ENCODE measurements at places on chromosomes 3 and 15.

- H3K4me1 ChIP-seq = no peaks in the 10 kb centered on the region
- no peak for DNase-seq
- no peak overlapping the region for H3K4me3 ChIP-seq
- no peak overlapping the region for H3K27ac ChIP-seq
- H3K27me3 ChIP-seq = peaks cover 69% of the 10 kb centered on the region
- H3K36me3 ChIP-seq = no peaks in the 10 kb centered on the region
Measured at GRCh38 chr3:113218681-113219045, 7.3 kb downstream of the BOC start.

- no peak overlapping the region for H3K4me3 ChIP-seq
- no peak overlapping the region for H3K27ac ChIP-seq
- peaks cover 47% of the 10 kb centered on the region for H3K27me3 ChIP-seq
- no peaks in the 10 kb centered on the region for H3K36me3 ChIP-seq
- DNase-seq = no peak
Measured at GRCh38 chr15:71674354-71674753, 136.0 kb upstream of the NR2E3 start.

GRCh38 chr3:12918231-12918630, 76.9 kb upstream of the RPL32 start:
- H3K4me3 ChIP-seq = no peak overlapping the region
- H3K36me3 ChIP-seq = peaks cover 57% of the 10 kb centered on the region
- H3K4me1 ChIP-seq = peaks cover 34% of the 10 kb centered on the region
- no peak for DNase-seq
- no peaks in the 10 kb centered on the region for H3K27me3 ChIP-seq

GRCh38 chr15:32972686-32973085, 221.8 kb downstream of the FMN1 start:
- H3K4me3 ChIP-seq = no peak overlapping the region
- H3K27ac ChIP-seq = no peak overlapping the region

GRCh38 chr3:195425849-195426248, 17.0 kb downstream of the ACAP2 start:
- peaks cover 34% of the 10 kb centered on the region for H3K4me1 ChIP-seq
- no peak overlapping the region for H3K27ac ChIP-seq
- peak overlapping the region; percentile 1 for H3K4me3 ChIP-seq
- H3K36me3 ChIP-seq = peaks cover 4% of the 10 kb centered on the region
- H3K27me3 ChIP-seq = no peaks in the 10 kb centered on the region
- DNase-seq = no peak

- no peaks in the 10 kb centered on the region for H3K27me3 ChIP-seq
- no peaks in the 10 kb centered on the region for H3K36me3 ChIP-seq
- H3K27ac ChIP-seq = no peak overlapping the region
- H3K4me1 ChIP-seq = no peaks in the 10 kb centered on the region
Measured at GRCh38 chr3:146326875-146327543, 76.1 kb upstream of the PLSCR4 start.

DNA sequence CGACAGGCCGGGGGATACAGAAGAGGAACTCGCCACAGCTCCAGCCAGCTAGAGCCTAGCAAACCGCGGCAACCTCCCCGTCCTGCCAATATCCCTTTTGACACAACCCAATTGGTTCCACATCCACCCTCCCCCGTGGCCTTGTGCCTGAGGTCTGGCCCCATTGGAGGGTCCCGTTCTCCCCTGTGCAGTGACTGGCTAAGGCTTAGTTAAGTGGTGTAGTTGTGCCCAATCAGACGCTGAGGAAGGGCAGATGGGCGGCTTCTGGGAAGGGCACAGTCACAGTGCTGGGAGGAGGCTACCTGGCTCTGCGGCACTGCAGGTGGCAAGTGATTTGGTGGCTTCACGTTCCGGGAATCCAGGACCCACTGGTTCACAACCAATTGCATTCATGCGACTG, 78.6 kb downstream of the SNRK start:
- no peak for DNase-seq
- H3K4me3 ChIP-seq = no peak overlapping the region
- H3K36me3 ChIP-seq = peaks cover 8% of the 10 kb centered on the region
- H3K27ac ChIP-seq = peak overlapping the region; percentile 20
- peaks cover 29% of the 10 kb centered on the region for H3K4me1 ChIP-seq

GRCh38 chr3:66991459-66991858, 6.6 kb upstream of the KBTBD8 start:
- no peaks in the 10 kb centered on the region for H3K4me1 ChIP-seq
- no peak for DNase-seq
- peaks cover 27% of the 10 kb centered on the region for H3K27me3 ChIP-seq
- no peaks in the 10 kb centered on the region for H3K36me3 ChIP-seq
- H3K4me3 ChIP-seq = no peak overlapping the region
- no peak overlapping the region for H3K27ac ChIP-seq

DNA sequence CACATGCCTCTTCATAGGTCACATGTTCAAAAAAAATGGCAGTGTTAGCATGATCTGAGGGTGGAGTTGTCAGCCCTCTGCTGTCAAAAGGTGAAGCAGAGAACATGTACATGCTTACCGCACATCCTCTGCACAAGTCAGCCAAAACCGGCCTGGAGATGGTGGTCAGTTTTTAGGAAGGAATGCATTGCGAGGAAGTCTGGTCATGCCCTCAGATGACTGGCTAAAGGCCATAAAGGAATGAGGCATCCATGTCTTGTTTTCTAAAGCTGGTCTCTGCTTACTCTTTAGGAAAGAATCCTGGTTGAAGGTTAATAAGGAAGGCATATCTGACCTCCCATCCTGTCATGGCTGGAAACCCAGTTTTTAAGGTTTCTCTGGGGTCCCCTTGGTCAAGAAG, 292.0 kb upstream of the CCDC54 start:
- no peak for DNase-seq
- H3K27ac ChIP-seq = no peak overlapping the region
- peaks cover 14% of the 10 kb centered on the region for H3K27me3 ChIP-seq
- no peaks in the 10 kb centered on the region for H3K4me1 ChIP-seq
- no peak overlapping the region for H3K4me3 ChIP-seq

GRCh38 chr15:90078965-90079364, 23.3 kb downstream of the IDH2 start:
- peaks cover 20% of the 10 kb centered on the region for H3K36me3 ChIP-seq
- DNase-seq = no peak
- no peaks in the 10 kb centered on the region for H3K4me1 ChIP-seq
- no peak overlapping the region for H3K27ac ChIP-seq

GRCh38 chr15:29024662-29025061, 138.9 kb downstream of the APBA2 start:
- H3K36me3 ChIP-seq = no peaks in the 10 kb centered on the region
- no peak for DNase-seq
- H3K4me3 ChIP-seq = no peak overlapping the region
- H3K27ac ChIP-seq = no peak overlapping the region

DNA sequence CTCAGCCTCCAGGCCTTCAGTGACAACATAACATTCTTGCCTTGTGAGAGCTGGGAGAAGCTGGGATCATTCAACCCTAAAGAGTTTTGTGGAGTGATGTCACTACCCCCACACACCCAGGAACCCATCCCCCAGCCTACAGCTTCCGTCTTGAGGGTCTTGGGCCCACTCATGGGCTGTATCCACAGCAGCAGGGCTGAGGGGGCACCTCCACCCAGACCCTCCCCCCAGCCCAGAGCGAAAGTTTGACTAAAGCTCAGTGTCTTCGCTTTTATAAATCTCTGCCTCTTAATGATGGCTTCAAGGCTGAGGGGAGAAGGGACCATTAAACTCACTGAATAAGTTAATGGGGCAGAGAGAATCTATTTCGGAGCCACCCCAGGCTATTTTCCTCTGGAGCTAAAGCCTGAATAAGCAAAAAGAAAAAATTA, 23.8 kb downstream of the NTRK3 start:
- no peak for DNase-seq
- no peak overlapping the region for H3K4me3 ChIP-seq
- no peaks in the 10 kb centered on the region for H3K4me1 ChIP-seq
- H3K36me3 ChIP-seq = peaks cover 3% of the 10 kb centered on the region

DNA sequence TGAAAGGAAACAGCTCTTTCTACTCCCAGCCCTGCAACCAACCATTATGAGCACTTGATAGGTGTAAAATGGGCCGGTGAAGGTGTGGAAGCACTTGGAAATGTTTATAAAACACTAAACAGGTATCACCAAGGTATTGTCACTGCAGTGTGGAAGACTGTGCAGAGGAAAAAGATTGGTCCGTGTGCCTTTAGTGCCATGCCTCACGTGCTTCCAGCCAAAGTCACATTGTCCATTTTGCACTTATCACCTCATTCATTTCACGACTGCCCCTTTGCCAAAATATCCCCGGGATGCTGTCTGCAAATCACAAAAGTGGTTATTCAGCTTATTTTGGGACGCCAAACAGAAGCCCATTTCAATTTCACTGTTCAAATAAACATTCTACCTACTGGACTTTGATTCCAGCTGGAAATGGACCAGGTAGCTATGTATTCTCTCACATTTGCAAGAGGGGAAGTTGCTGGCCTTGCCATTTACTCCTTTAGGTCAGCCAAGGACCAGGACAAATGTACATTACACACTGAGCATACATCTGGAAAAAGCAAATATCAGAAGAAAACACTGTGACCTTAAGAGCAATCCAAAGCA, 58.4 kb downstream of the ARRDC4 start:
- no peaks in the 10 kb centered on the region for H3K27me3 ChIP-seq
- H3K4me1 ChIP-seq = no peaks in the 10 kb centered on the region
- DNase-seq = no peak
- H3K36me3 ChIP-seq = no peaks in the 10 kb centered on the region

- DNase-seq = no peak
- H3K36me3 ChIP-seq = peaks cover 2% of the 10 kb centered on the region
- H3K27ac ChIP-seq = no peak overlapping the region
Measured at GRCh38 chr3:106305882-106306435, 437.1 kb upstream of the CBLB start.

DNA sequence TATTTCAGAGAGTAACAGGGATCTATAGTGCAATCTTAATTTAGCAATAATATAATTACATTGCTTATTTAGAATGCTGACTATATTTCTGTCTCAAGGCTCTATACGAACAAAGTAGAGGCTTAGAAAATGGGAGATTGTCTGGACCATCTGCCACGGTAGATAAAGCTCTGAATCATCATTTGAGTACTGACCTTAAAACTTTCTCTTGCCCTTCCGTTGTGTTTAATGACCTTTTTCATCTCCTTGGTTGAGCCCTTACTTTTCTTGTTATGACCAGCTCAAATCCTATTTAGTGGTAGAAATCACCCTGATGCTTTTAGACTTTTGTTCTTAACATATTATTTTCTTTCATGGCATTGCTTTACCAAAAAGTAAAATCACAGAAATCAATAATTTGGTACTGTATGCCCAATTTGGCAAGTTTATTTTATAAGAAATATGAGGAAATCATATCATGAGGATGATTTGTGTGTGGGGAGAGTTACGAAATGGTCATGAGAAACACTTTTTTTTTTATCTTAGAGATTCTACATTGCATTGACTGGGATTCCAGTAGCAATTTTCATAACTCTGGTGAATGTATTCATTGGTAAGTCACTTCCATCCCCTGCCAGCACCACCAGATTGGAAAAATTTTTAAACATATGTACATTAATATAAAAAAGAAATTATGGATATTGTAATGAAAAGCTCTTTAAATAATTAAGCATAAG, 11.0 kb downstream of the NDUFB5 start:
- H3K36me3 ChIP-seq = peaks cover 14% of the 10 kb centered on the region
- no peak overlapping the region for H3K27ac ChIP-seq
- peaks cover 12% of the 10 kb centered on the region for H3K4me1 ChIP-seq
- DNase-seq = no peak
- H3K27me3 ChIP-seq = no peaks in the 10 kb centered on the region
- H3K4me3 ChIP-seq = no peak overlapping the region

DNA sequence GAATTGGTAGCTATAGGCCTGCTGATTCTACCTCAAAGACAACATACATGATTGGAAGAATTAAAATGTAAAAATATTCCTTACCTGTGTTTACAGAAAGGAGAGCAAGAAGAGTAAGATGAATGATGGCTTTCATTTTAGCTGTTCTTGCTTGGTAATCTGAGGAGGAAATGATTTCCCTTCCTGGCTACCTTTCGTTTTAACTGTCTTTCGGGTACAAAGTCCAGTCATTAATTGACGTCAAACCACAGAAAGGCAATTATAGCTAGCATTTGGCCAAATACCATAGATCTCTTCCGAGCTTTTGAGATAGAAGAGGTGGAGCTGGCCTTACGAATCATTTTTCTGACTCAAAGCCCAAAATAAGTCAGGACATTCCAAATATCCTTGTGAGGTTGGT, at the start of gene MUC13:
TSS of gene MUC13 (minus strand) at position 175 of the 400 bp plus-strand sequence. CDS start at position 136, 39 bp downstream.
- peaks cover 11% of the 10 kb centered on the region for H3K27me3 ChIP-seq
- no peak within 1 kb of the TSS for H3K27ac ChIP-seq
- DNase-seq = no peak
- H3K4me1 ChIP-seq = no peaks in the 10 kb centered on the region
- H3K4me3 ChIP-seq = no peak within 1 kb of the TSS
- H3K36me3 ChIP-seq = no peaks in the 10 kb centered on the region

DNA sequence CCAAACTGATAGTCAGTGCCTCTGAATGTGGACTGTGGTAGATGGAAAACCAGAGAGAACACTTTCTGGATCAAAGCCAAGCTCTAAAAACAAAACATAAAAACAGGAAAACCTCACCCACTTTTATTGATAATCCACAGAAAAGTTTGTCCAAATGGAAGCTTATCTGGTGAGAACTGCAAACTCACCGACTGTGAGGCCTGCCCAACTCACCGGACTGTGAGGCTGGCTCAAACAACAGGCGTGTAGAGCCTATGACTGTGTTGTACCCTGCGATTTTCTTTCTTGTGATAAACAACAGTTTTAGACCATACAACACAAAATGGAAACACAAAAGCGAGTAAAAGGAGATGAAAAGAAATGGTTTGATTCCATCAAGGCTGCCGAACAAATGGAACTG, 7.2 kb downstream of the PRR23C start:
- no peak overlapping the region for H3K4me3 ChIP-seq
- no peaks in the 10 kb centered on the region for H3K36me3 ChIP-seq
- no peak overlapping the region for H3K27ac ChIP-seq
- no peaks in the 10 kb centered on the region for H3K4me1 ChIP-seq
- no peak for DNase-seq

- H3K4me3 ChIP-seq = no peak overlapping the region
- H3K4me1 ChIP-seq = peaks cover 6% of the 10 kb centered on the region
- no peak overlapping the region for H3K27ac ChIP-seq
- no peaks in the 10 kb centered on the region for H3K27me3 ChIP-seq
Measured at GRCh38 chr15:40002295-40002694, 36.7 kb downstream of the SRP14 start.

- no peak overlapping the region for H3K4me3 ChIP-seq
- no peak overlapping the region for H3K27ac ChIP-seq
- peaks cover 3% of the 10 kb centered on the region for H3K36me3 ChIP-seq
- H3K27me3 ChIP-seq = no peaks in the 10 kb centered on the region
Measured at GRCh38 chr3:98359993-98360675, 6.5 kb downstream of the OR5K4 start.

GRCh38 chr3:67296039-67296892, 298.2 kb downstream of the KBTBD8 start:
- H3K27me3 ChIP-seq = no peaks in the 10 kb centered on the region
- no peaks in the 10 kb centered on the region for H3K36me3 ChIP-seq
- H3K27ac ChIP-seq = no peak overlapping the region
- no peak for DNase-seq
- H3K4me1 ChIP-seq = no peaks in the 10 kb centered on the region

GRCh38 chr3:47961815-47962606, 54.2 kb downstream of the MAP4 start:
- H3K36me3 ChIP-seq = peaks cover 3% of the 10 kb centered on the region
- peaks cover 12% of the 10 kb centered on the region for H3K4me1 ChIP-seq
- H3K27me3 ChIP-seq = no peaks in the 10 kb centered on the region
- peak overlapping the region; percentile 28 for H3K4me3 ChIP-seq
